Neuronal stem cell (in vitro differentiated cells): ENCODE measurements at places on chromosomes 1 and 21.

DNA sequence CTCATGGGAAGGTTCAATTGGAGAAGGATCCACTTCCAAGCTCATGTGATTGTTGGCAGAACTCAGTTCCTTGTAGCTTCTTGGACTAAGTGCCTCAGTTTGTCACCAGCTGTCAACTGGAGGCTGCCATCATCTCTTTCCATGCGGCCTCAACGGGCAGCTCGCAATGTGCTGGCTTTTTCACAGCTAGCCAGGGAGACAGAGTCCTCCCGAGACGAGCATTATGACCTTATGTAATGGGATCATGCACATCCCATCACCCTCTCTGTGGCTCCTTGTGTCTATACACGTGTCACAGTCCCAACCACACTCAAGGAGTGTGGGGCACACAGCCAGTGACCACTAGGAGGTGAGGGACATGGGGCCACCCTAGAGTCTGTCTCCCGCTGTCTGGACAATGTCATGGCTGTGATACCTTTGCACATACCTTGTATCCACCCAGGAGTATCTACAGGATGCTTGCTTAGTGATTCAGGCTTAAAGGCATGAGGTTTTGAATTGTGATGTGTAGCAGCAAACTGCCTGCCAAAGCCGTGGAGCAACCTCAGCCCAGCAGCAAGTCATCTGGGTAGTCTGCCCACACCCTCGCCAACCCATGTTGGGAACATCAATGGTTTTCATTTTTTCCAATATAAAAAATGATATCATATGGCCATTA, 3.9 kb upstream of the KRTAP10-6 start:
- no peak overlapping the region for H3K27ac ChIP-seq
- H3K36me3 ChIP-seq = no peaks in the 10 kb centered on the region
- H3K4me1 ChIP-seq = peaks cover 7% of the 10 kb centered on the region
- no peaks in the 10 kb centered on the region for H3K27me3 ChIP-seq
- no peak for DNase-seq

- H3K4me3 ChIP-seq = no peak overlapping the region
- no peaks in the 10 kb centered on the region for H3K36me3 ChIP-seq
- H3K4me1 ChIP-seq = no peaks in the 10 kb centered on the region
- H3K27ac ChIP-seq = no peak overlapping the region
- no peak for DNase-seq
Measured at GRCh38 chr1:185987611-185988321, 253.6 kb downstream of the HMCN1 start.

GRCh38 chr1:239536165-239536849, 149.9 kb downstream of the CHRM3 start:
- H3K4me1 ChIP-seq = peaks cover 13% of the 10 kb centered on the region
- no peak overlapping the region for H3K27ac ChIP-seq
- no peaks in the 10 kb centered on the region for H3K36me3 ChIP-seq
- H3K27me3 ChIP-seq = peaks cover 4% of the 10 kb centered on the region
- H3K4me3 ChIP-seq = no peak overlapping the region

DNA sequence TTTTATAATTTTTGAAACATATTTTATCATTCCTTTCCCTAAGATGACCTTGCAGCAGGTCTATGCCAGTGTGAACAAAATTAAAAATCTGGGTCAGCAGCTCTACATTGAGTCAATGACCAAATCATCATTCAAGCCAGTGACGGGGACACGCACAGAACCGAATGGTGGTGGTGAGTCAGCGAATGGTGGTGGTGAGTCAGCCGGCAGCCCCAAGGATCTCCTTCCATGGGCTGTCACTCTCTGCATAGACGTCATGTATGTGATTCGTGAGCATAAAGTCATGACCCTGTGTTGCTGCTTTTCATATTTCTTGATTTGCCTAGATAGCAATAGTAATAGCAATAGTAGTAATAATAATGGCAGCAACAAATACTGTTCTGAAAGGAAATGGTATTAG, 26.3 kb downstream of the PER3 start:
- no peaks in the 10 kb centered on the region for H3K27me3 ChIP-seq
- H3K4me1 ChIP-seq = peaks cover 1% of the 10 kb centered on the region
- DNase-seq = no peak
- H3K27ac ChIP-seq = no peak overlapping the region
- peaks cover 16% of the 10 kb centered on the region for H3K36me3 ChIP-seq
- no peak overlapping the region for H3K4me3 ChIP-seq

- no peaks in the 10 kb centered on the region for H3K4me1 ChIP-seq
- no peaks in the 10 kb centered on the region for H3K27me3 ChIP-seq
- no peak overlapping the region for H3K4me3 ChIP-seq
- H3K27ac ChIP-seq = no peak overlapping the region
- DNase-seq = no peak
Measured at GRCh38 chr1:95353194-95353593, 119.2 kb downstream of the RWDD3 start.

DNA sequence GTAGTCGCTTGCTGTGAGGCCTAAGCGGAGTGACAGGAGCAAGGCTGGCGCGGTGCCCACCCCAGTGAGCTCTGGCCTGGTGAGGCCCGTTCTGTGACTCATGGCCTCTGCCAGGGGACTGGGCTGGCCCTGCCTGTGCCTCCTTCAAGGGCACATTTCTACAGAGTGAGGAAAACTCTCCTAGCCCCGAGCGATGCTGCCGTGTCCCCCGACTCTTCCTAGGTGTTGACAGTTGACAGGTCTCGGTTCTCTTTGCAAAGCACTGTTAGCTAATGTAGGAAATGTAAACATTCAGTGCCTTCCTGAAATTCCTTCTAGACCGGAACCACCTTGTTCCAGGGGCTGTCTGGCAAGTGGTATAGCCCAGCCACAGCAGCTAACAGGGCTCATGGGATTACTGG, 43.9 kb downstream of the ABCG1 start:
- no peak overlapping the region for H3K27ac ChIP-seq
- no peaks in the 10 kb centered on the region for H3K36me3 ChIP-seq
- H3K27me3 ChIP-seq = peaks cover 5% of the 10 kb centered on the region
- H3K4me3 ChIP-seq = no peak overlapping the region
- no peak for DNase-seq

- no peak for DNase-seq
- H3K4me1 ChIP-seq = peaks cover 24% of the 10 kb centered on the region
- H3K4me3 ChIP-seq = no peak overlapping the region
- H3K27me3 ChIP-seq = no peaks in the 10 kb centered on the region
Measured at GRCh38 chr1:158105352-158106095, 75.2 kb upstream of the CD1D start.

DNA sequence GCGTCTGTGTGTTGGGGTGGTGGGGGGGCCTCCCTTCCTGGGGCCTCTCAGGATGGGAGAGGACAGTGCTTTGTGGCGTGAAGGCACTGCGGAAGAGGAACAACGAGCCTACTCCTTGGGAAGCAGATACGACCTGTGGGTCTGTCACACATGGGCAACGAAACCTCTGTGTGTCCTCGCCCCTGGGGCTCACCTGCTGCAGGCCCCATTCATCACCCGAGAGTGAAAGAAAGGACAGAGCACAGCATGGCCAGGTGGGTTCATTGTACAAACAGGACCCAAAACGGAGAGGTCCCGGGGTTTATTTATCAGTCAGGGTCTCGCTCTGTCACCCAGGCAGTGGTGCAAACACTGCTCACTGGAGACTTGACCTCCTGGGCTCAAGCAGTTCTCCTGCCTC, 40.1 kb upstream of the LIN9 start:
- H3K4me1 ChIP-seq = peaks cover 5% of the 10 kb centered on the region
- no peaks in the 10 kb centered on the region for H3K36me3 ChIP-seq
- H3K4me3 ChIP-seq = no peak overlapping the region
- no peak for DNase-seq
